Kidney glomerular epithelial cell (primary cell): ENCODE measurements at places on chromosomes 1 and 21.

DNA sequence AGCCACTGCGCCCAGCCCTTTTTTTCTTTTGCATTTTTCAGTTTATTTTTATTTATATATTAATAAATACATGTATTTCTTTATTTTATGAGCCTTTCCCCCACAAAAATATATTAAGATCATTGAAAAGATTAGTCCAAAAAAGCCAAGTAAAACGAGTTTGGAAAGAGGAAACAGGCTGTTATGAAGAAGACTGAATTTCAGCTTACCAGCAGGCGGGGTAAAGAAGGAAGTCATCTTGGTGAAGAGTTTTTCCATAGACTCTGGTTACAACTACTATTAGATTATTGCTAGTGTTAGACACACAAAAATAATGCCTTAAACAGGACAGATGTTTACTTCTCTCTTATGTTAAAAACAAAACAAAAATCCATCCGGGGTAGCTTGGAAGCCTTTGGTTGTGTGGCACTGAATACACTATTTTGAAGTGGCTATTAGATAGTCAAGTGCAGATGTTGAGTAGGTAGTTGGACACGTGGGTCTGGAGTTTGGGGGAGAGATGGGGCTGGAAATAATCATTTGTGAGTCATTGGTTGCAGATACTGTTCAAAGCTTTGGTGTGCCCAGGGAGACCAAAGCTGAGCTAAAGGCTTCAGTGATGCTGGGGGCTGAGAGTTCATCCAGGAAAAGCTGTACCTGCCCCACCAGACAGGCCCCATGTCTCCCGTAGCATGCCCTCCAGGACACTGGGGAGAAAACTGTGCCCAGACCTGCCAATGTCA, 8.7 kb upstream of the LRRC71 start:
- no peak for DNase-seq

- DNase-seq, result peak; percentile 22
Measured at GRCh38 chr1:58699011-58699762, 675 bp downstream of the MYSM1 start.

DNA sequence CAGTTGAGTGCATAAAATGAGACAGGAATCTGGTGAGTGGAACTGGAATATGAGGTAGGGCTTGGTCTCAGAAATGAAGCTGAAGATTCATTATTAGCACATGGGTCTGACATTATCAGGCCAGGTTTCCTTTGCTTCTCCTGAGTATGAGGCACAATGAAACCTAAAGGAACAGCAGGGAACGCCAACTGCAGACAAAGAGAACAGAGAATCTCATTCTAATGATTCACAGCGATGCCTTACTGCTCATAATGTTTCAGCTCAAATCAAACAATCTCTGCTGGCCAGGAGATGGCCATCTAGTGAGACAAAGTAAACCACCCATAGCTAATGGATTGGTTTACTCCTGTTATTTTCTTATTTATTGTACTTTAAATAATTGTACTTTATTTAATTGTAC, 133.5 kb downstream of the C1orf21 start:
- DNase-seq, result no peak

- DNase-seq, result no peak
Measured at GRCh38 chr1:173433751-173434326, 43.3 kb upstream of the PRDX6 start.

- DNase-seq, result no peak
Measured at GRCh38 chr1:209199822-209200221, 383.7 kb upstream of the CAMK1G start.

GRCh38 chr1:56330391-56331026, 248.9 kb downstream of the PLPP3 start:
- peak; percentile 16 for DNase-seq

- peak; percentile 38 for DNase-seq
Measured at GRCh38 chr1:205913451-205914154, 29.7 kb downstream of the SLC26A9 start.

GRCh38 chr1:213335084-213335483, 284.0 kb downstream of the RPS6KC1 start:
- no peak for DNase-seq

- DNase-seq, result peak; percentile 63
Measured at GRCh38 chr1:173050865-173051264, at the start of gene TNFSF18. Gene TNFSF18 (minus strand): TSS chr1:173050941. CDS start chr1:173050896, 45 bp downstream.

DNA sequence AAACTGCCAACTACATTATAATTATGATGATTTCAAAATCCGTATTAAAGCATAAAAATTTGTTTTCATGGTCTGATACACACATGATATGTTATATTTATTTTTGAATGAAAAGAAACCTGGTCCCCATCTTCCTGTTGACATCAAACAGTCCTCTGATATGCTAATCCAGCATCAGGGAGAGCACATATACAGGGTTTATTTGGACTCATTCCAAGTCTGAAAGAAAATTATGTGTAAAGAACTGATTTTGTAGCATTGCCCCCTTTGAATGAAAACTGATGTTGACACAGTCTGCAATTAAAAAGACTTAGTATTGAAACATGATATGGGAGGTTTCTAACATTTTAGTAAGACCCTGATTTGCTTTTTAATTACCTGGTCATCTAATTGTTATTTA, 119.4 kb downstream of the NEK7 start:
- DNase-seq, result no peak

DNA sequence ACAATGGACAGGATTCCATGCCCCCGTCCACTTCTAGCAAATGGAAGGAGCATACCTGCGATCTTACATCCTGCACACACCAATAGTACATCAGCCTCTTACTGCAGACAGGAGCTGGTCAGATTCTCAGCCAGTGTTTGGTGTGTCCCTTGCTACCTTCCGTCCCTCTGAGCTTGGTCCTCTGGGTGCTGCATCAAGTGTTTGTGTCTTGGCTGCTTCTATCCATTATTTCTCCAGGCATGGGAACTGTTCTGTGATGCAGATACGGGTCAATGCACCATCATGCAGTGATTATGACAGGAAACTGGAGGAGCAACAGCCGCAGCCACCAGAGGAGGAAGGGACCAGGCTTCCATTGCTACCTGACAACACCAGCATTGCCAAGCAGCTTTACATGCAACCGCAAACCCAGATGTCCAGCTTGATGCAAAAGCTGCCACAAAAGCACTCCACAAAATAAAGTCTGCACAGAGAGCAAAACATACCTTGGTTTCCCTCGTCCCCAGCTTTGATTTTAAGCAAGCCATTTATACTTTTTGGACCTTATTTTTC, 21.9 kb upstream of the OVAAL start:
- no peak for DNase-seq

DNA sequence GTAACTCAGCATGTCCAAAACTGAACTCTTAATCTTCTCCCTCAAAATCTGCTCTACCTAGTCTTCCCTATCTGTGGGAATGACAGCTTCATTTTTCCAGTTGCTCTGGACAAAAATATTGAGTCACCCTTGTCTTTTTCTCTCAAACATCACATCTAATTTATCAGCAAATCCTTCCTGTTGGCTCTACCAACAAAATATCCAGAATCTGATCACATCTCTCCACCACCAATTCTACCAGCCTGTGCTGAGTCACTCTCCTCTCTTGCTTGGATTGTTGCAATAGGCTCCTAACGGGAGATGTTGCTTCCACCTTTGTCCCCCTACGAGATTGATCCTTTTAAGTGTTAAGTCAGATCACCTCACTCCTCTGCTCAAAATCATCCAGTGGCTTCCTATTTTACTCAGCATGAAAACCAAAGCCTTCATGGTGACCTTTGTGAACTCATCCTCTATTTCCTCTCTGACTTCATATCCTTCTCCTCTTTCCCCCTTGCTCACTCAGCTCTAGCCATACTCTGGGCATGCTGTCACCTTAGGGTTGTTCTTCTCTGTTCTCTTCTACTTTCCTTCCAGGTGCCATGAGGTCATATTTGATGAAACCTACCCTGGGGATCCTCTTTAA, 21.5 kb upstream of the SMYD2 start:
- DNase-seq, result peak; percentile 34

GRCh38 chr1:201662646-201663045, 123.7 kb downstream of the NAV1 start:
- no peak for DNase-seq

GRCh38 chr1:89757532-89757931, 63.3 kb upstream of the LRRC8D start:
- DNase-seq, result no peak

- DNase-seq, result no peak
Measured at GRCh38 chr1:177343445-177343844, 172.7 kb downstream of the BRINP2 start.

DNA sequence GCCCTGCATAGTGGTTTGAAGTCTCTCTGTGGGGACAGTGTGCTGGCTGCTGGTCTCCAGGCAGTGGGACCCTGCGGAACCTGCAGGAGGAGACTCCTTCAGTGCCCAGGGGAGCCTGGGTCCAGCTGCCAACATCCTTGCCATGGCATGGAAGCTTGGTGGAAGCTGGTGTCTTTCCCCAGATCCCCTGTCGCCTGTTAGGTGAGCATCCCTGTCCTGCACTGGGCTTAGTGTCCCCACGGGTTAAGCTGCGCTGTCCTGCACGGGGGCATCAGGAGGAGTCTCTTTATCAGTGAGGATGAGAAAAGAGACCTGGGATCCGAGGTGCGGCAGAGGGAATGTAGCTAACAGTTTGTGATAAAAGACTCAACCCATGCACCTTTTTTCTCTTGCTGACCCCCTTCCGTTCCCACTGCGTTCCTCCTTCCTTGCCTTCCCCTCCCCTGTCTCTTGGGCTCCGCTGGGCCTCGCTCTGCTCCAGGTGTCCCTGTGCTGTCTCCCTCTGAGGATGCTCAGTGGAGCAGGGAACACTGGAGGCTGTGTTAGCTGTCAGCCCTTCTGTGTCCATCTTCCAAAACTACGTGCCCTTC, 59.3 kb downstream of the SLC37A1 start:
- no peak for DNase-seq

DNA sequence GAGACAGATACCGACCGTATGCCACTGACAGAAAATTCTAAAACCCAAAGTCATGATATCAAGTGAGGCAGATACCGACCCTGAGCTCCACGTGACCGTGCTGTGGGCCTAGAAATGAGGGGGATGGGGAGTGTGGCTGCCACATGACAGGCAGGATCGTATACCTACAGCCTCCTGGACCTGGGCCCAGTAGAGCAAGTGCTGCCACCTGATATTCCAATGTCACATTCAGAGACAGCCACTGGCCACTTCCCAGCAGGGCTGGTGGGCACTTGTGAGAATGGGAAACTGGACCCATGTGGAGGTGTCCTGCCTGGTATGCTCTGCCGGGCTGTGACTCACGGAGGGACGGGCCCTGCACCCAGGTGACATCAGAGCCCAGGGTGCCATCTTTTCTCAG, 44.6 kb upstream of the CLDN14 start:
- no peak for DNase-seq

- DNase-seq, result no peak
Measured at GRCh38 chr1:53653200-53653575, 85.8 kb downstream of the GLIS1 start.

GRCh38 chr1:8022395-8023286, 3.5 kb downstream of the ERRFI1 start:
- DNase-seq, result no peak

DNA sequence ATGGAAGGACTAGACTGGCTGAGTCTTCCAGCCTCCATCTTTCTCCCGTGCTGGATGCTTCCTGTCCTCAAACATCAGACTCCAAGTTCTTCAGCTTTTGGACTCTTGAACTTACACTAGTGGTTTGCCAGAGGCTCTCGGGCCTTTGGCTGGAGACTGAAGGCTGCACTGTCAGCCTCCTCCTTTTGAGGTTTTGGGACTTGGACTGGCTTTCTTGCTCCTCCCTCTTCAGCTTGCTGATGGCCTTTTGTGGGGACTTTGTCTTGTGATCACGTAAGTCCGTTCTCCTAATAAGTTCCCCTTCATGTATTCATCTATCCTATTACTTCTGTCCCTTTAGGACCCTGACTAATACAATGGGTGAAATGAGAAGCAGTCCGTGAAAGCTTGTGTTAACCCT, 196.4 kb downstream of the KAZN start:
- DNase-seq, result no peak

DNA sequence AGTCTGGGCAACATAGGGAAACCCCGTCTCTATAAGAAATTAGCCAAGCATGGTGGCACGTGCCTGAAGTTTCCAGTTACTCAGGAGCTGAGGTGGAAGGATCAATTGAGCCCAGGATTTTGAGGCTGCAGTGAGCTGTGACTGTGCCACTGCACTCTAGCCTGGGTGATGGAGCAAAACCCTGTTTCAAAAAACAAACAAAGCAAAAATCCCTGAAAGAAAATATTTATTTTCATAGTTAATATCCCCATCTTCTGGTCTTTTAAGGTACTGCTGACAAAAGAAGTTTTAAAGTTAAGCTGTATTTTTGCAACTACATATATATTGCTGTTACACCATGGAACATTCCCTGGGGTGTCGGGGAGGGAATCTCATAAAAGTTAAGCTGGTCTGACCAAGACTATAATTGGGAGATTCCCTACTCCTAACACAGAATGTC, 26.0 kb downstream of the VAMP4 start:
- DNase-seq, result peak; percentile 38

GRCh38 chr21:25422610-25423608, 184.4 kb downstream of the MRPL39 start:
- no peak for DNase-seq

- DNase-seq, result no peak
Measured at GRCh38 chr1:205735218-205735617, 14.8 kb downstream of the NUCKS1 start.

DNA sequence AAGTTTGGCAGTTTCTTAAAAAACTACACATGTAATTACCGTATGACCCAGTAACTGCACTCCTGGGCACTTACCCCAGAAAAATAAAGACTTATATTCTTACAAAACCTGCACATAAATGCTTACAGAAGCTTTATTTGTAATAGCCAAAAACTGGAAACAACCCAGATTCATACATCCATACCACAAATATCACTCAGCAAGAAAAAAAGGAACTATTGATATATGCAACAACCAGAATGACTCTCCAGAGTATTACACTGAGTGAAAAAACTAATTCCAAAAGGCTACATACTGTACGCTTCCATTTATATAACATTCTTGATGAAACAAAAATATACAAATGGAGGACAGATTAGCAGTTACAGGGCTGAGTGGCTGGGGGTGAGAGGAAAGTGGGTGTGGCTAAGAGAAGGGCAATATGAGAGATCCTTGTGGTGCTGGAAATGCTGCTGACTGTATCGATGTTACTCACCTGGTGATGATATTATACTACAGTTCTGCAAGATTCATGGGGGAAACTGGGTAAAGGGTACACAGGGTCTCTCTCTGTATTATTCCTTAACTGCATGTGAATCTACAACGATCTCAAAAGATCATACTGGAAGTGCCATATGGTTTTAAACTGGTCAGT, 96.0 kb upstream of the GNG4 start:
- no peak for DNase-seq

DNA sequence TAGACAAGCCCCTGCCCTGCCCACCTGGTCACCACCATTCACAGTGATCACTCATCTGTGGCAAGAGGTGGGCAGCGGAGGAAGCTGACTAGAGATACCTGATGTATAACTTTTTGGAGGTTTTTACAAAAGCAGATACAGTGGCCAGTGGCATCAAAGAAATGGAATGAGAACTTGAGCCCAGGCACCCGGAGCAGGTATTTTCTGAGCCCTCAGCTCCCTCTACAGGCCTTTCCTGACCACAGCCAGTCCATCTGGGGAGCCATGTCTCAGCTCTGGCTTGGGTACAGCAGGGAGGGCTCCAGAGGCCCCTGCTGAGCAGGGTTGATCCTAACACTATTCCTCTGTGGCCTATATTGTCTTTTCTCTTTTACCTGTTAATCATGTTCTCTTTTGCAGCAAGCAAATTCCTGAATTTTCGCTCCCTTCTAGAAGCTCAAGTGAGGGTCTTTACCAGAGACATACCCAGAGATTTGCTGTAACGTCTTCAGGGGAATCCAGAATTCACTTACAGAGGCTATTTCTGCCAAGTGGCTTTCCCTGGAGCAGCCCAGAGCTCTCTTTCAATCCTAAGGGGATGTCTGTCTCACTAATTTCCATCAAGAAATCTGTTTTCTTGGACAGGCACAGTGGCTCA, 27.3 kb downstream of the GPR157 start:
- DNase-seq, result peak; percentile 71

GRCh38 chr1:214146523-214146922, 134.4 kb upstream of the SMYD2 start:
- no peak for DNase-seq
